ENCODE measurements at places on chromosomes 5 and 9.
A peak's percentile ranks its signal among the peaks of the same experiment; 100 is the strongest.

DNA sequence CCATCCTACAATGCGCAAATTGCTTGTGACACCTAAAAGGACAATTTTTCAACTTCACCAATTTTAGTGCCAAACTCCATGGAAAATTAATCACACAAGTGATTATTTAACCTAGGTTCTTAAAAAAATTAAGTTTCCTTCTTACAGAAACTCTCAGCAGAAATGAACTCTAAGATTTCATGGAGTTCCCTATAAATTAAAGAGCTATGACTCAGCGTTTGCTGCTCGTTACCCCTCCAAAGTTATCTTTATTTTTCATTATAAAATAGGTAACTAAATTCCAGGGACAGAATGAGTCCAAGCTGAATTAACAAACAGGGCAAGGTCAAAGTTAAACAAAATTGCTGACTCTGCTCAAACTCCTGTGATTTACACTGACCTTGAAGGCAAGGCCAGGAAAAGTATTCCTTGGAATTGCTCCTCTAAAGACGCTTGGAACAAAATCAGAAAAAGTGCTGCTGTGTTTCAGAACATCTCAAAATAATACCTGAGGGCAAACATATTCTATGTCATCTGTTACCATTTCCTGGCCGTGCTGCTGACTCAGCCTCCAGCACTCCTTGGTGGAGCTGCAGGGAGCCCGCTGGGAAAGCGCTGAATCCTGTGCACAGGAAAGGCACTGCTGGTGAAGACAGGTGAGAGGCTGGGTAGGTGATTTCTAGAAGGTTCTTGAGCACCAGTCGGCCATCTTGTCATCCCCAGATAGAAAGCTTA, 2.5 kb upstream of the CMBL start:
- DNase-seq = peak; percentile 69

GRCh38 chr5:645421-645820, 33.3 kb downstream of the CEP72 start:
- no peak for DNase-seq

DNA sequence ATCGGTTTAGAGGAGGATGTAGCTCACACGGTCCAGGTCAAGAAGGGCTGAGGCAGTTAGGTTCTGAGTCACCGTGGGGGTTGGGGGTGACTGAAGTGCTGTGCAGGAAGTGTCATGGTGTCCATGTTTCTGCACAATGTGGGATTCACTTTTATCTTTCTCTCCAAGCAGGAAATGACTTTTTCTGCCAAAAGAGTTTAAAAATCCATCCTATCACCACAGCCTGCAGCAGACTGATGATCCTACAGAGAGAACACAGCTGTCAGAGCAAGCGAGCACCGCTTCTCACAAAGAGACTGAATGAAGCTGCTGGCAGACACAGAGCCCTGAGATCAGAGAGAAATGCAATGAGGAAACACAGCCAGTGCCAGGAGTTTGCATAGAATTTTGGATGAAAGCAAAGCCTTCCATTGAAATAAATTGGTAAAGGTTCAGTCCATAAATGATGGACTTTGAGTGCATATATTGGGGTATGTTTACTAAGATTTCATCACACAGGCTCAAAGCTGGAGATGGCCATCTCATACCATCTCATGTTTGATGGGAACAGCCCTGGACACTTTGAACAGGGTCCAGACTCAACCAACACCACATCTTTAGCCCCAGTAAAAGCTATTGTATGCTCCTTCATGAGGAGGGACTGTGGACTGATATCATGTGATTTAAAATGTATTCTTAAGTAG, 213.9 kb upstream of the FBXL7 start:
- DNase-seq = no peak

- DNase-seq = no peak
Measured at GRCh38 chr5:57025961-57026360, 74.0 kb upstream of the MIER3 start.
